ENCODE measurements at places on chromosomes 1 and 21.

DNA sequence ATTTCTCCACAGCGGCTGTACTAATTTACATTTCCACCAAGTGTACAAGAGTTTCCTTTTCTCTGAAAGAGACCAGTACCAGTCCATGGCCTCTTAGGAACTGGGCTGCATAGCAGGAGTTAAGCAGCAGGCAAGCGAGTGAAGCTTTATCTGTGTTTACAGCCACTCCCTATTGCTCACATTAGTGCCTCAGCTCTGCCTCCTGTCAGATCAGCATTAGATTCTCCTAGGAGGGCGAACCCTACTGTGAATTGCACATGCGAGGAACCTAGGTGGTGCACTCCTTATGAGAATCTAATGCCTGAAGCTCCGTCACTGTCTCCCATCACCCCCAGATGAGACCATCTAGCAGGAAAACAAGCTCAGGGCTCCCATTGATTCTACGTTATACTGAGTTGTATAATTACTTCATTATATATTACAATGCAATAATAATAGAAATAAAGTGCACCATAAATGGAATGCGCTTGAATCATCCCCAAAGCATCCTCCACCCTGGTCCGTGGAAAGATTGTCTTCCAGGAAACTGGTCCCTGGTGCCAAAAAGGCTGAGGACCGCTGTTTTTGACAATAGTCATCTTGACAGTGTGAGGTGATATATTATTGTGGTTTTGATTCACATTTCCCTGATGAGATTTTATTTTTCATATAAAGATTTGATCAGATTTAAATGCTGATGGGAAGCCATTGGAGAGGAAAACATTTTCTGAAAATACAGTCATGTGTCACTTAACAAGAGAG lies 45.5 kb upstream of the MRPS6 start:
- DNase-seq, result no peak

DNA sequence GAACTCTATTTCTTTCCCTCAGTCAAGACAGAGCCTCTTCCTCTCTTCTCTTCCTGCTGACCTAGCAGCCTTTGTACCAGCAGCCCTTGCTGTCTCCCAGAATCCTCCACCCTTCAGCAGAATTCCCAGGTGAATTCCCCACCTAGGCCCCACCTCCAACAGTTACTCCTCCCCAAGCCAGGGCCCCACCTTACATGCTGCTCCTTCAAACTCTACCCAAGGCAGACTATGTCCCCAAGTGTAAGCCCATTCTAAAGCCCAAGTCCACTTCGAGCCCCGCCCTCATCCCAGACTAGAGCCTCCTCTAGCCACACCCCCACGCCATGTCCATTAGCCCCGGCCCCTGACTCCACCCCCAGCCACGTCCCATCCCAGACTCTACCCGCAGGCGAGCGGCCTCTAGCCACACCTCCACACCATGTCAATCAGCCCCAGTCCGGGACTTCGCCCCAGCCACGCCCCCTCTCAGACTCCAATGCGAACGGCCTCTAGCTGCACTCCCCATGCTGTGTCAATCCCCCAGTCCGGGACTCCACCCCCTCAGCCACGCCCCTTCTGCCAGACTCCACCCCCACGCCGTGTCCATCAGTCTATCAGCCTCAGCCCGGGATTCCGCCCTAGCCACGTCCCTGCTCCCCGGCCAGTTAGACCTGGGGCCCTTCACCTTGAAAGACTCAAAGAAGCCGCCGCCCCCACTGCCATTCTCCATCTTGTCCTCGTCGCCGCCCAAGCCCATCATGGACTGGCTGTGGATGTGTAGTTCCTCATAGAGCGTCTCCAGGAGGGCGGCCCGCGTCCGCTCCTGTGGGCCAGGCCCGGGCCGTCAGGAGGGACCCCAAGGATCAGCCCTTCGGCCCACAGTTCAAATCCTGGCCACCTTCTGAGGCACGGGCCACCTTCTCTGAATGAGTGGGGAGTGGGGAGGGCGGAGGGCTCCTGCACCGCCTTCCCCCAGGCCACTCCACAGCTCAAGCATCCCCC lies 61.3 kb downstream of the RAP1GAP start:
- no peak for DNase-seq

DNA sequence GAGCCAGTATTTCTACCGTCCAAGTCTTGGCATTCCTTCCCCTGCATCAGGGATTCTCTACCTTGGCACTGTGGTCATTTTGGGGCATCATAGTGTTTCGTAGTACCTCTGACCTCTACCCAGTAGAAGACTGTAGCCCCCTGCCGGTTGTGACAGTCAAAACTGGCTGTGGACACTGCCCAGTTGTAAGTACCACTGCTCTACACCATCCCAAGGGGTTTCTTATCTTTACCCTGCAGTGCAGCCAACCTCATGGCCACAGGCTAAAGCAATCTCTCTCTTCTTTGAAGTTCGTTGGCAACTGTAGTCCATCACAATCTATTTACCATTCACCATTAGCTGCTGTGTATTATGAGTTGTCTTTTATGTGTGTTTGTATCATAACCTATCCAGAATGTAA lies 29.3 kb upstream of the ERO1B start:
- no peak for DNase-seq

- no peak for DNase-seq
Measured at GRCh38 chr1:114033216-114033706, 54.0 kb downstream of the OLFML3 start.

DNA sequence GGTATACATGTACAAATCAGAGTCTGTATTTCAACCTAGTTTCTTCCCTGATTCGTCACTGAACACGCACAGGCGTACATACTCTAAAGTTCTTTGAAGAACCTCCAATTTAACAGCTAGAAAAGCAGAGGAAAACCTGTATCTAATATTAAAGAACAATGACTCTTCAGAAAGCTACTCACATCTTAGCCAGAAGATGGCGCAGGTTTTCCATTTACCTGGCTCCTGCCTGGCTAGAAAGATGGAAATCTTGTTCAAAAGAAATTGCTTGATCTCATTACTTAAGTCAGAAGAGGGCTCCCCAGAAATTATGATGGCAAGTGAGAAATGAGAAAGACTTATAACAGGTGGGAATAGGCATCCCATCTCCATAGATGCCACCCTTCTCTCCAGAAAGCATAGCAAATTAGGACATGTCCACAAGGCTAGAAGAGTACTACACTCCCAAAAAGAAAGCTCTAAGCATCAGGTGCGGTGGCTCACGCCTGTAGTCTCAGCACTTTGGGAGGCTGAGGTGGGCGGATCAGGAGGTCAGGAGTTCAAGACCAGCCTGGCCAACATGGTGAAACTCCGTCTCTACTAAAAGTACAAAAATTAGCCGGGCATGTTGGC lies 19.0 kb upstream of the L1TD1 start:
- no peak for DNase-seq

GRCh38 chr1:39395357-39395831 lies 96.0 kb upstream of the BMP8A start:
- no peak for DNase-seq
